Activated gamma-delta T cell treated with Interleukin-2 at 50 U/mL for 16 hours (primary cell): ENCODE measurements at places on chromosomes 16 and 17.

DNA sequence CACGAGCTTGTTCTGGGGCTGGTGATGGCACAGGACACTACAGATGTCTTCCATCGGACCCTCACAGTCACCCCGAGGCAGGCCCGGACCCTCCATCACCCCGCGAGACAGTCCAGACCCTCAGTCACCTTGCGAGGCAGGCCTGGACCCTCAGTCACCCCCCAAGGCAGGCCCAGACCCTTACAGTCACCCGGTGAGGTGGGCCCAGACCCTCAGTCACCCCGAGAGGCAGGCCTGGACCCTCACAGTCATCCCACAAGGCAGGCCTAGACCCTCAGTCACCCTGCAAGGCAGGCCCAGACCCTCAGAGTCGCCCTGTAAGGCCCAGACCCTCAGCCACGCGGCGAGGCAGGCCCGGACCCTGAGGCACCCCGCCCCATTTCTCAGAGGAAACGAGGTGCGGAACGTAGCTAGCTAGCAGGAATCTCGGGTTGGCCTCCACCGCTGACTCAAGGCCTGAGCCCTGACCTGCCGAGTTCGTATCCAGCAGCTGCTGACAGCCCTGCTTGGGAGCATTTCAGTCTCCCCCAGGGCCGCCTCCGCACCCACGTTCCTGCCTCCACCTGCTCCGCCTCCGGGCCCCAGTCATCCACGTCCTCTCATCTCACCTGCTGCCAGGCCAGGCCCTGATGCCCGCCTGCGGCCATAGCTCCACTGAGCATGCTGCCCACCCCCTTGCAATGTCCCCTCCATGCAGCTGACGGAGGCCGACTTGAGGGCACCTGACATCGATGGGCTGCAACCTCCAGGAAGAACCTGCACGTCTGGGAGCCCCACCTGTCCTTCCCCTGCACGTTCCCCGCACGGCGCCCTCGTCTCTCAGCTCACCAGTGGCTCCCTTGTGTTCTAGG, 28.7 kb downstream of the RPH3AL start:
- DNase-seq = no peak

- DNase-seq = no peak
Measured at GRCh38 chr16:13254998-13255614, 353.7 kb downstream of the SHISA9 start.

- DNase-seq = no peak
Measured at GRCh38 chr16:9843424-9844018, 338.7 kb downstream of the GRIN2A start.

DNA sequence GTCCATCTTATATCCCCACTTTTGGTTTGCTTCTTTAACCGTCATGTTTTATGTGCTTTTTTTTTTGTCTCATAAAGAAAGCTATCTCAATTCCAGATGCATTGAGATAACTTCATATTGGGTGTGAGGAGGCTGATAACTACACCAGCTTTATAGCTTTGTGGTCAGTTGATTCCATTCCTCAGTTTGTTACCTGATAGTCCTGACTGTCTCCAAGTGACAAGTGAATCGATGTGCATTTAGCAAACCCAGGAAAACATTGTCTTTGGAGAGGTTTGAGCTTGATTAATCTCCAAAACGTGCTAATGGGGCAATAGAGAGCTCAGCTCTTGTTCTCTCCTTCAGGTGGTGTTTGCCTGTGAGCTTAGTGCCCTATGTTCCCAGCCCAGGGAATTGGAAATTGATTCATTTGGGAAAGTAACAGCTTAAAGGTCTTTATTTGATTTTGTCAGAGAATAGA, 22.7 kb downstream of the HS3ST3B1 start:
- DNase-seq = no peak

DNA sequence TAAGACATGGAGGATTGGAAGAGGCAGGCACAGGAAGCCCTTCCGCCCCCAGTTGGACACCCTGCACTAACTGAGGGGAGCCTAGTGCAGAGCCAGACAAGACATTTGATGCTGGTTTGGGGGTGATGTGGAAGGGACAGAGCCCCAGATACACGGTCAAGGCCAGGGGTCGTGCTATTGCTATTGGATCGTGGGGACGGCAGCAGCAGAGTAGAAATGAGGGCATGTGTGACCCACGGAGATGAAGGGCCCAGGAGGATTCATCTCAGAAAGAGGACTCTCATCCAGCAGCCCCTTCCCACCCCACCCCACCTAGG, 2.0 kb upstream of the VAMP2 start:
- no peak for DNase-seq

- no peak for DNase-seq
Measured at GRCh38 chr17:67993998-67994361, 2.3 kb downstream of the C17orf58 start.

GRCh38 chr17:3536716-3537115, 20.9 kb downstream of the TRPV3 start:
- DNase-seq = no peak
